ENCODE measurements at places on chromosomes 5 and 9.
A peak's percentile ranks its signal among the peaks of the same experiment; 100 is the strongest.

DNA sequence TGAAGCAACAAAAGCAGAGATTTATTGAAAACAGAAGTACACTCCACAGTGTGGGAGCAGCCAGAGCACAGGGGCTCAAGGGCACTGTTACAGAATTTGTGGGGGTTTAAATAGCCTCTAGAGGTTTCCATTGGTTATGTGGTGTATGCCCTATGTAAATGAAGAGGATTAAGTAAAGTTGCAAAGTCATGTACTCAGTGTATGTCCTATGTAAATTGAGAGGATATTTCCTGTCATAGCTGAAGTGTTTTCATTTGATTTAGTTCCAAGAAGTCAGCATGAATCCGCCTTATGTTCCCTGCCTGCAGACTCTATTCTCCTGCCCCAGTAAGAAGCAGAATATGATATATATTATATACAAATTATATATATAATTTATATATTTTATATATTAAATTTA lies 966.0 kb upstream of the COX7C start:
- DNase-seq, result no peak

DNA sequence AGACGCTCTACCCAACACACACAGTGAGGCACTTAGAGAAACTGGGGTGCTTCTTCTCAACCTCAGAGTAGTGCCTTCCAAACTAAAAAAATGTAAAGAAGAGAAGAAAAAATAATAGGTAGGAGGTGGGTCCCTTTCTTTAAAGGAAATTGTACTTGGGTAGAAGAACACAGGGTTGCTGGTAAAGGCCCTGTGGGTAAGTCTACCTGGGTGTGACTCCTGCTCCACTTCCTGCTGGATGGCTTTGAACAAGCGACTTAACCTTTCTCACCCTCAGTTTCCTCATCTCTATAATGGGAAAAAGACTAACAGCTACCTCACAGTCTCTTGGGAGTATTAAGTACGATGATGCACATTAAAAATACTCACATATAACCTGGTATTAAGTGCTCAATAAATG lies 32.1 kb upstream of the GLRA1 start:
- DNase-seq, result no peak

- DNase-seq, result no peak
Measured at GRCh38 chr9:18606846-18607245, 132.9 kb downstream of the ADAMTSL1 start.

DNA sequence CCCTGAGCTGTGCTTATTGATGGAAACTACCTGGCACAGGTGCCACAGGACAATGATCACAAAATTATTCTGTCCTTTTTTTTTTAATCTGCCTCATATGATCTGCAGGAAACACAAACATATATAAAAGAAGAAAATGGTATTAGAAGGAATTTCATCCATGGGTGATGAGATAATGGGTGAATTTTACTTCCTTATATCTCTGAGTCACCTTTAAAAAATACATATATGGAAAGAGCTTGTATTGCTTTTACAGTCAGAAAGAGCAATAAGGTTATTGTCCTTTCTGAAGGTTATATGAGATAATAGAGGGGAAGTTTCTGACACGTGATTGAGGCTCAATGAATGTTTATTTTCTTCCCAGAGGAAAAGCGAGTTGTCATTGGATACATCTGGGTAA lies 31.6 kb downstream of the NEURL1B start:
- no peak for DNase-seq

GRCh38 chr9:70390933-70391341 lies 23.5 kb downstream of the KLF9 start:
- no peak for DNase-seq

DNA sequence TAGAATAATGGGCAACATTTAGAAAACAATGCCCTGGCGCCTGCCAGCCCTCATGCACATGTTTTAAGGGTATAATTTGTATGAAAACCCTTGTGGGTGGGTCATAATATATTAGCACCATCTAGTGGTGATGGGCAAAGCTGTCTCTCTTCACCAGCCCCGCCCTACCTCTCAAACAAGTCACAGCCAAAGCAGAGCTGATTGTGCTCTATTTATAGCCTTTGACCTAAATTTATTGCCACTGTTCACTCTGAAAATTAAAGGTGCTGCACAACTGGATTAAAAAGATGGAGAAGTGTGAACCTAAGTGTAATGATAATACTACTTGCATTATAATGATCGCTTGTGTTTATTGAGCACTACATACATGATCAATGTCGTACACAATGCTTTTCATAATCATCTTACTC lies 131.9 kb upstream of the ANKH start:
- peak; percentile 17 for DNase-seq

- no peak for DNase-seq
Measured at GRCh38 chr5:56328753-56329560, 95.8 kb upstream of the ANKRD55 start.

GRCh38 chr5:136037001-136037705 lies 8.4 kb downstream of the TGFBI start:
- DNase-seq, result peak; percentile 15

GRCh38 chr9:108687006-108687987 lies 168.5 kb downstream of the ACTL7B start:
- no peak for DNase-seq

GRCh38 chr5:36610621-36611020 lies 4.2 kb downstream of the SLC1A3 start:
- DNase-seq, result no peak

- DNase-seq, result peak; percentile 53
Measured at GRCh38 chr9:37408933-37409710, 13.4 kb upstream of the GRHPR start.

GRCh38 chr5:172442592-172442991 lies 11.7 kb downstream of the SH3PXD2B start:
- no peak for DNase-seq
